ENCODE measurements at places on chromosomes 4 and X.

GRCh38 chr4:98546910-98547594 is 111.4 kb downstream of the TSPAN5 start:
- DNase-seq = peak; percentile 63

DNA sequence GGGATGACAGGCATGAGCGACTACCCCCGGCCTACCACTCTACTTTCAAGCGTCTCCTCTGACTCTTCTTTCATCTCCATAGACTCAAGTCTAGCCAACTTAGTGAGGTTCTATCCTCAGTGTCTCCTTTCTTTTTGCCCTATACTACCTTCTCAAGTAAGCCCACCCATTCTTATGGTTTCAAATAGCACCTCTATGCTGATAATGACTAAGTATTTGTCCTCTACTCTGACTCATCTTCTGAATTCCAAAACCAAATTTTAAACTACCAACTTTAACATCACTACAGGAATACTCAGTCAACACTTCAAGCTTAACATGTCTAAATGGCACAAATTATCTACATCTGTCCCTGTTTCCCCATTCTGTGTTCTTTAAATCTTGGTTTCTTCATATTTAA is 47.8 kb downstream of the ELF2 start:
- peak; percentile 12 for DNase-seq

- DNase-seq = peak; percentile 35
Measured at GRCh38 chrX:66672106-66672505, 33.2 kb upstream of the EDA2R start.

DNA sequence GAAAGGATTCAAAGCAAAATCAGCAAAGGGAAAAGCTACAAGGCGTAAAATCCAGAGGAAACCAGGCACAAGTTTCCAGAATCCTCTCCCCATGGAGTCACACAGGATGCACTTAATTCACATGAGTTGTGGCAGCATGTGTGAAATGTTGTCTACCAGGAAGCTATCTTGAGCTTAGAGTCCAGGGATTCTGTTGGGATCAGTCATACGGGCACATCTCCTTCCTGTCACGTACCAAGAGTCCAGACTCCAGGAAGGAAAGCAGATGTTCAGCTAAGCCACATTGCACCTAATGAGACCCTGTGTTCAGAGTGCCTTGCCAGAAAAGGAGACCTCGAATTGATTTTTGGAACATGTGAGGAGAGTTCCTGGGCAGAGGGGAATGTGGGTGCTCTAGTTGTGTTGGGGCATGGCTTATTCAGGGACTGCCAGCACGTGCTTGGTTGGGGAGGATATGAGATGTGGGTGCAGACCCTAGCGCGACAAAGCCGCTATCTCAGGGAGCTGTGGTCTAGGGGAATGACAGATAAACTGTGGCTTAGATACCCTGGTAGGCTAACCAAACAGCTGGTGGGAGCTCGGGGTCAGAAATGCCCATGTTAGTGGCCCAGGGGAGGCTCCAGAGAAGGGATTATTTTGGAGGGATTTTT is 70.0 kb downstream of the EVC start:
- DNase-seq = peak; percentile 70

DNA sequence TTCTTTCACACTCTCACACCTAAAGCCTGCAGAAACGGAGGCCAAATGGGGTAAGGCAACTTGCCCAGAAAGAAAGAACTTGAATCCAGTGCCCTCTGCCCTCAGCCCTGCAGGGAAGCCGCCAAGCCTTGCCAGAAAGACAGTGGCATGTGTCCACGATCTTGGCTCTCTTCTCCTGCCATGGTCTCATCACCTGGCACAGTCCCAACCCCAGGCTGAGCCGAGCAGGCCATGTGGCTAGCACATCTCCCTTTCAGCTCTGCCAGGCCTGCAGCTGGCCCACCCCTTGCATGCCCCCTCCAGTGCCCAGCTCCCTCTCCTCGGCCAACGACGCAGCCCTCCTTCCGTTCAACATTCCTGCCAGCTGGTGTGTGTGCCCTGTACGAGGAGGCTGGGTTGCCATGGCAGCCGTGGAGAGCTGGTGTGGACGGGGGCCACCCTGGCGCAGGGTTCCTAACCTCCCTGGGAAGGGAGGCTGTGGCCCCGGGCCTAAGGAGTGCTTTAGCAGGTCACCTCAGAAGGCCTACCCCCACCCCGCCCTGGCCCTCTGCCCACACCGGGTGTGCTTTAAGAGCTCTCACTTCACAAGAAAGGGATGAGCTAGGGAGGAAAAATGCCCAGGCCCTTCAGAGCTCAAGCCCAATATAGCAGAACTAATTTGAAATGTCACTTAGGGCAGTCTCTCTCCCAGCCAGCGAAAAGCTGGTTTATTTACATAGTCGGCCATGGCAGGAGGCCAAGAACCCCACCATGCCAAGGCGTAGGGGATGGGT is 73.0 kb upstream of the PJA1 start:
- DNase-seq = no peak
